Activated T-cell treated with anti-CD3 and anti-CD28 coated beads, Interleukin-2, amount 50 U/mL, for 72 hours (primary cell): ENCODE measurements at places on chromosomes 6 and 20. TPM values are rescaled to one million over a fixed set of nuclear protein-coding genes. Genes with fewer than 3 reads are reported as not detected.
A peak's percentile ranks its signal among the peaks of the same experiment; 100 is the strongest.

The REM1 gene
- not detected for total RNA-seq

DNA sequence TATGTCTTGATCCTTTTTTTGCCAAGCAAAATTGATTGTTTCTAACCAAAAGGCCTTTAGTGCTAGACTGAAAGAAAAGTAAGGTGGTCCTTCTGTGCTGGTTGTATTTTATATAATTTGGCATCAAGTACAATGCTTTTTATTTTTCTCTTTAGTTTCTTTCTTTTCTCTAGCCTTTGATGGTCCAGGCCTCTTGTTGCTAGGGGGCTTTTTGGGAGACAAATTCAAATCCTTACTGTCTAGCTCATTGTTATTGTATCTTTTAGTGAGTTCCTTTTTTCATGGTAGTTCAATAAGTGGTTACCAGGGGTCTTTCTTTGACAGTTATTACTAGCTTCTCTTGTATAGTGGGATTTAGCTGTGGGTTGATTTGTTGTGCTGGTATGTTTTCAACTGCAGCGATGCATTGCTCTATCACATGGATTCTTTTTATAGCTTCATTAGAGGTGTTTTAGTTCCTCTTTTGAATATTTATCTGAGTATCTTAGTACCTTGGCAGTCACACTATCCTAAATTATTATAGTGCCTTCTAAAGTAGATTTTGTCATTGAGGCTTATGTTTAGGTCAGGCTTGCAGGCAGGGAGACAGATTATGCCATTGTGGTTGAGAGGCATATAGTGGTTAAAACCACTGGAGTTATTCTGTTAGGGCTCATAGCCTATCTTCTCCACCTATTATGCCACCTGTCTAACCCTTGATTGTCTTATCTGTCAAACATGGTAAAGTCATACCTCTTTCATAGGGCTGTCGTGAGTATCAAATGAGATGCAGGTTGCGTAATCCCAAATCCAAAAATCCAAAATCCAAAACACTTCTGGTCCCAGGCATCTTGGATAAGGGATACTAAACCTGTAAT lies 49.5 kb downstream of the KCNS1 start:
- H3K27me3 ChIP-seq, result no peaks in the 10 kb centered on the region
- peak overlapping the region; percentile 69 for H3K27ac ChIP-seq
- H3K4me3 ChIP-seq, result peak overlapping the region; percentile 54
- no peak for DNase-seq
- peaks cover 30% of the 10 kb centered on the region for H3K36me3 ChIP-seq
- H3K4me1 ChIP-seq, result peaks cover 75% of the 10 kb centered on the region

The RTN4IP1 gene
- 7.3 TPM for total RNA-seq

The TBXT gene
- not detected for total RNA-seq

The LPA gene
- not detected for total RNA-seq

- H3K27ac ChIP-seq, result peak overlapping the region; percentile 57
- no peak overlapping the region for H3K4me3 ChIP-seq
- DNase-seq, result no peak
- no peaks in the 10 kb centered on the region for H3K27me3 ChIP-seq
- peaks cover 37% of the 10 kb centered on the region for H3K36me3 ChIP-seq
Observed at GRCh38 chr6:149728499-149729234, 10.8 kb upstream of the LATS1 start.
